Chondrocyte (in vitro differentiated cells): ENCODE measurements at places on chromosomes 1 and 21. TPM values are rescaled to one million over a fixed set of nuclear protein-coding genes. Genes with fewer than 3 reads are reported as not detected.

Gene OLFML2B
- total RNA-seq = 44.6 to 120 TPM (median 113 TPM) in 3 replicates

Gene SPATA6
- 3.1 to 7.3 TPM (median 3.8 TPM) in 3 replicates for total RNA-seq

DNA sequence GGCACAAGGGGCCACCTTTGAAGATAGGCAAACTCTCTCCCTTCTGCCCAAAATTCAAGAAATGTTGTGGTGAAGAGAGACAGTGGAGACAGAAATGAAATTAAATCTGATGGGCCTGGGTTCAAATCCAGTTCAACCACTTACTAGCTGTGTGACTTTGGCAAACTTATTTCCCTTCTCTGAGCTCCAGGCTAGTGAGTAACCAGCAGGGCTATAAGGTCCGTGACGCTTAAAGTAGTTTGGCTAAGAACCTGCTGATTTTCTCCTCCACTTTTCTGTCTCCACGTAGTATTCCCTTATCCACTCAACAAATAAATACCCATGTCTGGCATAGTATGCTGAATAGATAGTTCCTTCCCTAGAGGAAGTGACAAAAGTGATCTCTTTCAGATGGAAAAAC is 1.9 kb downstream of the SLC2A1 start:
- peak overlapping the region; percentile 93 for H3K4me3 ChIP-seq
- H3K4me1 ChIP-seq = peaks cover 69% of the 10 kb centered on the region
- peaks cover 8% of the 10 kb centered on the region for H3K36me3 ChIP-seq

Gene RSRP1
- total RNA-seq = 68.5 to 96.7 TPM (median 76.4 TPM) in 3 replicates

Gene FAM78B
- 0.13 to 0.82 TPM (median 0.22 TPM) in 3 replicates for total RNA-seq

- H3K27me3 ChIP-seq = no peaks in the 10 kb centered on the region
- H3K27ac ChIP-seq = no peak overlapping the region
- peaks cover 7% of the 10 kb centered on the region for H3K36me3 ChIP-seq
- H3K4me1 ChIP-seq = peaks cover 16% of the 10 kb centered on the region
- no peak overlapping the region for H3K4me3 ChIP-seq
- no peak for DNase-seq
Measured at GRCh38 chr1:213281640-213282301, 230.7 kb downstream of the RPS6KC1 start.

GRCh38 chr1:170678027-170678600 is 14.2 kb downstream of the PRRX1 start:
- H3K27me3 ChIP-seq = no peaks in the 10 kb centered on the region
- DNase-seq = no peak
- H3K4me1 ChIP-seq = peaks cover 92% of the 10 kb centered on the region
- H3K27ac ChIP-seq = peak overlapping the region; percentile 65
- peaks cover 6% of the 10 kb centered on the region for H3K36me3 ChIP-seq

DNA sequence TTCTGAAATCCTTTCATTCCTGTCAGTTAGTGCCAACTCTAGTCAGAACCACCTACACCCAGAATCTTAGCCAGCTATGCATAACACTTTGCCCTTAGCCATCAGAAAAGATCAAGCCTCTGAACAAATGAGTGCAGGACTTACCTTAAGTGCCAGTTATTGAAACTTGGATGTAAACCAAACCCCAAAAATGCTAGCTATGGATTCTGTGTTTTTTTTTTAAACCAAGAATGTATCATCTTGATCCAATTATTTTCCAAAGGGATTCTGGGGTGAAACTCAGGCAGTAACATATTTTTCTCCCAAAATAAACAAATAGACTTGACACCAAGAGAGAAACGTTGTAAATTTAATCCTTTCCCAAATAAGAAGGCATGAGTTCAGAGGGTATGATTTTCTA is 538.6 kb upstream of the ADAMTS5 start:
- no peaks in the 10 kb centered on the region for H3K36me3 ChIP-seq
- H3K27ac ChIP-seq = no peak overlapping the region
- H3K27me3 ChIP-seq = no peaks in the 10 kb centered on the region
- DNase-seq = no peak
- H3K4me3 ChIP-seq = no peak overlapping the region

GRCh38 chr1:157090196-157090647 is 9.4 kb downstream of the ETV3L start:
- no peaks in the 10 kb centered on the region for H3K36me3 ChIP-seq
- no peak overlapping the region for H3K27ac ChIP-seq
- no peak overlapping the region for H3K4me3 ChIP-seq
- H3K27me3 ChIP-seq = no peaks in the 10 kb centered on the region

Gene FAM72C
- 0.31 to 0.97 TPM in 2 of 3 replicates, not detected in the other for total RNA-seq

Gene FCN3
- not detected in 3 replicates for total RNA-seq

DNA sequence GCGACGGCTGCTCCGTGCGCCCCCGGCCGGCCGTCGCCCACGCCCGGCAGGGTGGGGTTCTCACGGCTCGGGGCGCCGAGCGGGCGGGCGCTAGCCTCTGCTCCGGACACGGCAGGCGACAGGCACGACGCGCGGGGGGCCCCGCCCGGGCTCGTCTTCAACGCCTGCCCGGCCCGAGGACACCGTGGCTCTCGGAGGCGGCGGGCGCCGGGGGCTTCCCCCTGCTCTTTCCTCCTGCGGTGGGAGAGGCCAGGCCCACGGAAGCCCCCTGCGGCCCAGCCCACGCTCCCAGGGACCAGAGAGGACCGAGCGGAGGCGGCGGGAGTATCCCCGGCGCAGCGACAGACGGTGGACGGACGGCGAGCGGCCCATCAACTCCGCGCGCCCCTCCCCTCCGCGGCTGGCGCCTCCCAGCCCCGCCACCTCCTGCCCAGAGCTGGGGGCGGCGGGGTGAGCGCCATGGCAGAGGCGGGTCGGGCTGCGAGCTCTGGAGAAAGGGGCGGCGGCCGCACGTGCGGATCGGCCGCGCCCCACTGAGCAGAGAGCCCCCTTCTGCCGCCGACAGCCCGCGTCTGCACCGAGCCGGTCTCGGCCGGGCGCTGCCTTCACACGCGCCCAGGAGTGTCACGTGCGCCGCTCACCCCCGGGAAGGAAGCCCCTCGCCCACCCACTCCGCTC is at the start of the genes SHE and TDRD10:
TSS of gene SHE (minus strand) at position 347 of the 678 bp plus-strand sequence. CDS start 386 bp downstream, outside the sequence.
TSS of gene TDRD10 (plus strand) at position 154 of the 678 bp plus-strand sequence. CDS start 4,685 bp downstream, outside the sequence.
- no peak for DNase-seq
- H3K27ac ChIP-seq = no peak within 1 kb of the TSS
- H3K4me1 ChIP-seq = peaks cover 4% of the 10 kb centered on the region
- peaks cover 63% of the 10 kb centered on the region for H3K27me3 ChIP-seq
- peaks cover 2% of the 10 kb centered on the region for H3K36me3 ChIP-seq

GRCh38 chr21:45555557-45556301 is 13.5 kb upstream of the SLC19A1 start:
- peak overlapping the region; percentile 69 for H3K4me3 ChIP-seq
- H3K27ac ChIP-seq = peak overlapping the region; percentile 83
- peaks cover 13% of the 10 kb centered on the region for H3K4me1 ChIP-seq
- DNase-seq = no peak
- H3K36me3 ChIP-seq = no peaks in the 10 kb centered on the region

DNA sequence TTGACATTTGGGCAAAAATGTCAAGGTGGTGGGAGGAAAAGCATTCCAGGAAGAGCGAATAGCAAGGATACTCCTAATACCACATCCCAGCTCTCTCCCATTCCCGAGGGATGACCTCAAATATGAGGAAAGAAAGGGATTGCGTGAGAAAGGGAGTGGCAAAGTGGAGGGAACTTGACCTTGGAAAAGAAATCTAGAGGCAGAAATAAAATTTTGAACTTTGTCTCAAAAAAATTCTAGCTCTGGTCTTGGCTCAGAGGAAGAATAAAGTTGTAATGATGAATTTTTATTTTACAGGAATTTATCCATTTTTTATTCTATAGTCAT is 127.8 kb downstream of the TBX19 start:
- peaks cover 1% of the 10 kb centered on the region for H3K27me3 ChIP-seq
- H3K4me3 ChIP-seq = no peak overlapping the region
- no peak overlapping the region for H3K27ac ChIP-seq
- peaks cover 10% of the 10 kb centered on the region for H3K4me1 ChIP-seq

DNA sequence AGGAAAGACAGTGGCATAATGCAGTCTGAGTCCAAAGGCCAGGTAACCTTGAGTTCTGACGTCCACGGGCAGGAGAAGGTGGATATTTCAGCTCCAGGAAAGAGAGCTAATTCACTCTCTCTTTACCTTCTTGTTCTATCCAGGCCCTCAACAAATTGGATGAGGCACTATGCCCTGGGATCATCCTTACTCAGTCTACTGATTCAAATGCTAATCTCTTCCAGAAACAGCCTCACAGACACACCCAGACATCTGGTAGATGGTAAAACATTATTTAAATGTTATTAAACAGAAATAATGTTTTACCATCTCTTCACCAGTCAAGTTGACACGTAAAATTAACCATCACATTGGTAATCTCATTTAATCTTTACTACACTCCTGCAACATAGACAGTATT is 73.0 kb downstream of the RBM11 start:
- H3K27ac ChIP-seq = no peak overlapping the region
- H3K27me3 ChIP-seq = peaks cover 3% of the 10 kb centered on the region
- DNase-seq = no peak
- no peaks in the 10 kb centered on the region for H3K4me1 ChIP-seq
- H3K4me3 ChIP-seq = no peak overlapping the region
- no peaks in the 10 kb centered on the region for H3K36me3 ChIP-seq

Gene AVPR1B
- not detected in 3 replicates for total RNA-seq

Gene RGS2
- total RNA-seq = 22.0 to 42.9 TPM (median 22.8 TPM) in 3 replicates

Gene SELENON
- total RNA-seq = 77.0 to 99.5 TPM (median 95.7 TPM) in 3 replicates

DNA sequence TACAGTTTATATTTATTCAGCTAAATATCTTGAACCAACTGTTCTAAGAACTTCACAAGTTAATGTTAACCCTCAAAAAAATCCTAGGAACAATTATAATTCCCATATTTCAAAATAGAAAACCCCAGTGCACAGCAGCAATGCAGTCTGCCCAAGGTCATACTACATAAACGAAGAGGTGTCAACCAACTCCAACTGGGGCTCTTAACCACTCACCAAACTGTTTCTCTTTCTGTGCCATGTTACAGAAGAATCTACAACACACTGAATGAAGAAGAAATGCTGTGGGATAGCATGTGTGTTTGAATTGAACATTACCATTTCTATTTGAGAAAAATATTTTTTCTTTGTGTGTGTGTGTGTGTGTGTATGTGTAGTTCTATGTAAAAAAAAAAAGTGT is 35.7 kb downstream of the EIF4G3 start:
- peaks cover 33% of the 10 kb centered on the region for H3K4me1 ChIP-seq
- H3K27ac ChIP-seq = no peak overlapping the region
- H3K27me3 ChIP-seq = no peaks in the 10 kb centered on the region
- peaks cover 3% of the 10 kb centered on the region for H3K36me3 ChIP-seq
- no peak overlapping the region for H3K4me3 ChIP-seq

Gene ALPL
- total RNA-seq = 17.6 to 37.0 TPM (median 19.2 TPM) in 3 replicates

DNA sequence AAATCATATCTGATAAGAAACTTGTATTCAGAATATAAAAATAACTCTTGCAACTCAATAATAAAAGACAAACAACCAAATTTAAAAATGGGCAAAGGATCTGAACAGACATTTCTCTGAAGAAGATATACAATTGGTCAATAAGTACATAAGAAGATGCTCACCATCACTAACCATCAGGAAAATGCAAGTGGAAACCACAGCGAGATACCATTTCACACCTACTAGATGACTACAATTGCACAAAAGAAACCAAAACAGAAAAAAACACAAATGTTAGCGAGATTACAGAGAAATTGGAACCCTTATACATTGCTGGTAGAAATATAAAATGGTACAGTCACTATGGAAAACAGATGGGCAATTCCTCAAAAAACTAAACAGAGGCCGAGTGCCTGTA is 11.5 kb upstream of the ZNF683 start:
- no peak for DNase-seq
- H3K4me1 ChIP-seq = no peaks in the 10 kb centered on the region
- no peaks in the 10 kb centered on the region for H3K36me3 ChIP-seq
- no peak overlapping the region for H3K27ac ChIP-seq

Gene HNRNPCL4
- total RNA-seq = not detected in 3 replicates

Gene SDC3
- 46.8 to 69.3 TPM (median 47.3 TPM) in 3 replicates for total RNA-seq

DNA sequence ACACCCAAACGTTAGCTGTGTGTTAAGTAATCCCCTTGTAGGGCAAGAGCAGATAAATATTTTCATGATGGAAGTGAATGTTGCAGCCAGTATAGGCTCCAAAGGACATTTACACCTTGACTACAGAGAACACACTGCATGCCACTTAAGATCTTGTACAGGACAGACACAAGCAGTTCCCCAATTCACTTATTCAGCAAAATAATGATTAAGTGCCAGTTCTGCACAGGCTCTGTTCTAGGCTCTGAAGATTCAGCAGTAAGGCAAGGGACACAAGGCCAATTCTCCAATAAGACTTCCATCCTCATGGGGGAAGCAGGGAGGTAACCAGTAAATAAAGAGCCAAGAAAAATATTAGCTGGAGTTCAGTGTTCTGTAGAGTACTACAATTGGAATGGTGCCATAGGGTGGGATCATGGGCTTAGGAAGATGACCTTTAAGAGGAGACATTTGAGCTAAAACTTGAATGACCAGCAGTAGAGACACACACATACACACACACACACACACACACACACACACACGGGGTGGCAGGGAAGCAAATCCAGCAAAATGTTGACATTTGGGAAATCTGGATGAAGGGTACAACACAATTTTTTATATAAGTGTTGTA is 199.9 kb upstream of the JUN start:
- no peak overlapping the region for H3K27ac ChIP-seq
- no peak for DNase-seq
- H3K27me3 ChIP-seq = no peaks in the 10 kb centered on the region
- no peak overlapping the region for H3K4me3 ChIP-seq
- no peaks in the 10 kb centered on the region for H3K36me3 ChIP-seq

Gene WNT4
- 0.05 to 0.46 TPM (median 0.08 TPM) in 3 replicates for total RNA-seq

Gene CHIA
- not detected in 3 replicates for total RNA-seq

- peaks cover 9% of the 10 kb centered on the region for H3K27me3 ChIP-seq
- H3K27ac ChIP-seq = no peak overlapping the region
- no peaks in the 10 kb centered on the region for H3K4me1 ChIP-seq
- DNase-seq = no peak
- no peak overlapping the region for H3K4me3 ChIP-seq
- H3K36me3 ChIP-seq = peaks cover 2% of the 10 kb centered on the region
Measured at GRCh38 chr1:88441022-88441421, 243.1 kb upstream of the PKN2 start.

Gene F11R
- 0.54 to 0.90 TPM (median 0.68 TPM) in 3 replicates for total RNA-seq

GRCh38 chr1:39819091-39819812 is 30.6 kb upstream of the BMP8B start:
- peaks cover 11% of the 10 kb centered on the region for H3K27me3 ChIP-seq
- no peak overlapping the region for H3K27ac ChIP-seq
- no peak for DNase-seq
- H3K4me3 ChIP-seq = no peak overlapping the region
- peaks cover 12% of the 10 kb centered on the region for H3K4me1 ChIP-seq
- H3K36me3 ChIP-seq = peaks cover 2% of the 10 kb centered on the region

DNA sequence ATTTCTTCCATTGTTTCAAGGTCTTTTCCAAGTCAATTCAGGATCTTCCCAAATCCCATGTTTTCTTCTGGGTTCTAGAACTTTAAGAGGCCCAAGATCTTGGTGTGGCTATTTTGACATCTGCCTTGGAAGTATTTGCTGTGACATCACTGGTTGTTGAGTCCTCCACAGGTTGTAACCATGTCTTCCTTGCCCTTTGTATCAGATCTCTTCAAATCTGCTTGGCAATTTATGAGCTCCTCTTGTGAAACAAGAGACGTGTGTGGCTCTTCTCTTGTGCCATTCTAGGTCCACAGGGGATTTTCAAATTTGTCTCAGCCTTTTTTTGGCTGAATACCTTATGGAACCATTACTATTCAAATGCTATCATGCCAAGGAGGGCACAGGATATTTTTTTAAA is 60.3 kb upstream of the KCNK2 start:
- peaks cover 3% of the 10 kb centered on the region for H3K4me1 ChIP-seq
- DNase-seq = no peak
- H3K27ac ChIP-seq = no peak overlapping the region
- peaks cover 10% of the 10 kb centered on the region for H3K27me3 ChIP-seq
